Stimulated activated CD4-positive, alpha-beta T cell treated with anti-CD3 and anti-CD28 coated beads, Interleukin-4, amount 100 ng/mL, for 1 hour (primary cell): ENCODE measurements at places on chromosomes 2 and 18.

- DNase-seq = no peak
These were observed 3.7 kb downstream of the TNFRSF11A start for GRCh38 chr18:62328586-62329525.

DNA sequence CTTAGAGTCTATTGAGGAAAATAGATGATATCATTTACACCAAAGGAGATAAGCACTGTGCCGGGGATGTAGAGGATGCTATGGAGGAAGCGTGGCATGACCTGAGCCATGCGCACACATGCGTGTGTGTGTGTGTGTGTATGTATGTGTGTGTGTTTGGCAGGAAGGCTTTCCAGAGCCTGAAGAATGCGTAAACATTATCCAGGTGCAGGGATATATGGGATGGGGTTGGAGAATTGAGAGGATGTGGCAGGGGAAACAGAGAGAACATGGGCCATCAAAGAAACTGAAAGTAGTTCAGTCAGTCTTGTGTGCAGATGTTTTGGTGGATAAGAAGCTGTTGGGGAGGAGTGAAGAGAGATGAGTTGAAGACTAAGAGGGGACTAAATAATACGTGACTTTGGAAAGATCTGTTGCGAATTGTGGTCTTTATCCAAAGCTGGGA is 9.3 kb upstream of the STAT1 start:
- no peak for DNase-seq

DNA sequence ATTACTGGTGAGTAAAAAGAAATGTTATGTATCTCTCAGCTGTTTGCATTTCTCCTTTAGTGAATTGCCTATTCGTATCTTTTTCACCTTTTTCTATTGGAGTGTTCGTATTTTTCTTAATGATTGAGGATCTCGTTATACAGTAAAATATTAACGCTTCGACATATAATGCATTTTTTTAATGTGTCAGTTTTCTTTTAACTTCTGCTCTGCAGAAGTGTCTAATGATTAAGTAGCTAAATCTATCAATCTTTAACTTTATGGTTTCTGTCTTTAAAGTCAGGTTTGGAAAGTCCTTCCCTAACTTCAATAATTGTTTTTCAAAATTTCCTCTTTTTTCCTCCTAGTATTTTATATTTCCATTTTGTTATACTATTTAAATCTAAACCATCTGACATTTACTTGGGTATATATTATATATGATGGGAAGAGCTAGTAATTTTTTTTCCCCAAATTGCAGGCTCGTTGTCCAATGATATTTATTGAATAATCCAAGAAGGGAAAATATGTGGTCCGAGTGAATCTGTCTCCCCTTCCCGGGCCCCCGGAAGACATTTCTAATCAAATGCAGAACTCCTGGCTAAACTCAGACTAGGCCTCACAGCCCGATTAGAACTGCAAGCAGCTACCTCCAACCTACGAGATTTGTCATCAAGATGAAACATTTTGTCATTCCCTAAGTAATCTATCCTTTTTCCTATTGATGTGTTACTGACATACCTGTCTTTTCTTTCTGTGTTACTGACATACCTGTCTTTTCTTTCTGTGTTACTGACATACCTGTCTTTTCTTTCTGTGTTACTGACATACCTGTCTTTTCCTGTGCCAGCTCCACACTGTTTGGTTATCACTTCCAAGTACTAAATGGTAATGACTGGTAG is 17.2 kb downstream of the PCBP1 start:
- DNase-seq = peak; percentile 25

DNA sequence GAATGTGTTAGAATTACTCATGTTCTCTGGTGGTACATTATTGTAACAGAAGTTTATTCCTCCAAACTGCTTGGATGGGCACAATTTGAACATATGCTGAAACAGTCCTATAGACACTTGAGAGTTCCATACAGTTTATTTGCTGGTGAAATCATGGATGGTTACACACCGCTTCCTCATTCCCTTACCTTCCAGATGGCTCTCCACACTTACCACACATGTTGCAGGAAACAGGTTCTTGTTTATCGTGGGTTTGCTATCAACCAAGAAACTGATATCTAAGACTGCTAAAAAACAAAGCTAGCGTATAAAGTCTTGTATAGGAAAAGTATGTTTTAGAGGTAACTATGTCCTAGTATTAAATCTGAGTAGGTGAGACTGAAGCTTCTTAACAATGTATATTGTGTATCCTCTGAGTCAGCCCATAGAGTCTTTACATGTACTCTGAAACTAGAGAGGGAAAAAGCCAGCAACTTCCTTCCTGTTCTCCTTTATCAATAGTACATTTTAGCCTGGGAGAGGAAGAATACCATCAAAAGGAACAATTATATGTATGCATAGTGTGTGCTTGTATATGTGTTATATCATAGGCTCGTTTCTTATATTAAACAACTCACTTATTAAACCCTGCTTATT is 313.1 kb downstream of the PLCL1 start:
- DNase-seq = no peak

- no peak for DNase-seq
These were observed 131.8 kb downstream of the FAM210A start for GRCh38 chr18:13594551-13594950.

DNA sequence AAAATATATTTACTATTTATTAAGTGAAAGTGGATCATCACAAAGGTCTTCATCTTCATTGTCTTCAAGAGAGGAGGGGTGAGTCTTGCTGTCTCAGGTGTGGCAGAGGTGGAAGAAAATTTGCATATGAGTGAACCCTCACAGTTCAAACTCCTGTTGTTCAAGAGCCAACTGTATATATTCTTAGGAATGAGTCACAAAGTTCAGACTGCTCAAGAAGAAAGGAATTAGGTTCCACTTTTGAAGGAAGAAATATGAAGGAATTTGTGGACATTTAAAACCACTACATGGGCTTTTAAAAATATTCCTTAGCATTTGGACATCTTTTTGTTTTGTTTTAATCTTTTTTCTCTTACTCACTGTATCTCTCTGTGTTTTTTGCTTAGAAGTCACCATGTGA is 212.6 kb downstream of the INSIG2 start:
- no peak for DNase-seq

- DNase-seq = no peak
These were observed at the start of gene CAPN14 for GRCh38 chr2:31217465-31218200. Gene CAPN14, minus strand, starts transcription at chr2:31217515. Its CDS starts 12,068 bp downstream, at chr2:31205447.

GRCh38 chr2:119489232-119489952 is 34.9 kb downstream of the SCTR start:
- DNase-seq = no peak

- DNase-seq = no peak
These were observed 247.1 kb downstream of the MYCN start for GRCh38 chr2:16187482-16187817.

- peak; percentile 70 for DNase-seq
These were observed 573 bp downstream of the KDSR start for GRCh38 chr18:63366213-63367052.

- DNase-seq = no peak
These were observed 28.2 kb upstream of the ZEB2 start for GRCh38 chr2:144548088-144548487.

DNA sequence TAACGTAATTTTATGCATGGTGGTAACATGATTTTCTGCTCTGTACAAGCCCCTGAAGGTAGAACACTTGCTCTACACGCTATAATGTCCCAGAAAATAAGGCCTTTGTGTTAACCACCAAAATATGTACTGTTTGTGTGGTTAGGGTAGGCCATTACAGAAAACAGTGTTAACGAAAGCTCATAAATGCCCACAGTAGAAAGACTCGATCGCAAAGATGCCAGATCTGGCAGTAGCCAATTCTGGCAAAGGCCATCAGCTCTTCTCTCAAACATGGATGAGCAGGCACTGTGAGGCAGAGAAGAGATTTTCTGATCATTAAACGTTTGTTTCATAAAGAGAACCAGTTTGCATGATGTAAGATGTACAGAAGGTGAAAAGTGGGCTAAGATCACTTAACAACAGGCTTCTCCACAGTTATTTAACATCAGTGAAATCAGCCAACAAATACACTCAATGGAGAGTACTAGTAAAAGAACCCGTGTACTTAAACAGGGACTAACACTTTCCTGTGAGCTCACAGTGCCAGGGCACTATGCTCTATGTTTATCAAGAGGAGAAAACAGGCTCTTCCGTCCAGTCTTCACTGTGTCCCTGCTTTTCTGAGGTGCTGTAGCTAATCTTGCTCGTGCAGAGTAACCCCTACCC is 80.3 kb downstream of the SPRED2 start:
- DNase-seq = no peak

DNA sequence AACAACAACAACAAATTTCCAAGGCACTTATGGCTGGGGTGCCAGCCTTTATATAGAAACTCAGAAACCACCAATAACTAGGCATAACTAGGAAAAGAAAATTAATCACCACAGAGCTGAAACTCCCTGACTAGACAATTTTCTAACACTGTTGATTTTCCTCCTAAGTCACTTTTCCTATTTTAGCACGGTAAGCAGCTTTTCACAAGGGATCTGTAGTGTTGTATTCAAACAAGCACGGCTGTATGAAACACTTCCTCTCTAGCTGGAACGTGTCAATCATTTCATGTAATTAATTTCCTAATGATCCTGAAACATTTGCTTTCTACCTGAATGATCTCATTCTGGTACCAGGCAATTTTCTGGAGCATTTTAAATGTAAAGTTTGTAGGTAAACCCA is 645.0 kb downstream of the IRS1 start:
- DNase-seq = no peak

- DNase-seq = peak; percentile 37
These were observed 3.7 kb downstream of the NFATC1 start for GRCh38 chr18:79399275-79400081.

DNA sequence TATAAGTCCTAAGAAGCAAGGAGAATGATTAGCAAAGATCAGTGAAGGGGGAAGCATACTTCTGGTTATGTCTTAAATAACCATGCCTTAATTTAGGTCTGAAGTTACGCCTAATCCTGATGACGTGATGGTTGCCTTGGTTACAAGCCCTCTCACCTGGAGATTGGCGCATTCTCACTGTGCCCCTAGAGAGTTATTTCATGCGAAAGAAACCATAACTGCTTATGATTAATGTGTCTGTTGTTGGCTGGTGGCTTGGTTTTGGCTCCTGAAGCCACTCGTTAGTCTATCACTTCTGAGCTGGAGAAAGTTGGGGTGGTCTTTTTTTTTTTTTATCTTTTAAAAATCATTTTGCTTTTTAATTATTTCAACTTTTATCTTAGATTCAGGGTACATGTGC is 47.0 kb downstream of the TNFRSF11A start:
- no peak for DNase-seq

DNA sequence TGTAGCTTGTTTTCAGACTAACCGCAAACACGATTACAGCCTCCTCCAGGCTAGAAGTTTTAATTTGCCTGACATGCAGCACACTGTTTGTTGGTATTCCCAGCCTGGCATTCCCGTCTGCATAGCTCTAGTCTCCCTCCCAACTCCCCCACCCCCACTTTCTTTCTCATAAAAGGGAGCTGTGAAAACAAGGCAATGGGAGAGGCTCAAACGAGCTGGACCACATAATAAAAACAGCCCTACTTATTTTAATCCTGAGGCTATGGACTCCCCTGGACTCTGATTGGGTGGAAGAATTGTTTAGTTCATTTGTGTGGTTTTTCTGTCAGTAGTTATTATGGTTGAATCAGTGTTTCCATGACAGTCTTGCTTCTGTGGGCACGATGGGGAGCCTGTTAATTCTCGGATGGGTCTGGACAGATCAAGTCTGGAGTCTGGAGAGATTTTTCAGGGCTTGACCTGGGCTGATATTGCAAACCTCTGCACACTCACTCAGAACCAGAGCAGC is 1.2 kb downstream of the STON1 start:
- no peak for DNase-seq

GRCh38 chr2:39618736-39619135 is 47.0 kb upstream of the TMEM178A start:
- no peak for DNase-seq

GRCh38 chr2:120291401-120292311 is 39.0 kb downstream of the RALB start:
- no peak for DNase-seq

DNA sequence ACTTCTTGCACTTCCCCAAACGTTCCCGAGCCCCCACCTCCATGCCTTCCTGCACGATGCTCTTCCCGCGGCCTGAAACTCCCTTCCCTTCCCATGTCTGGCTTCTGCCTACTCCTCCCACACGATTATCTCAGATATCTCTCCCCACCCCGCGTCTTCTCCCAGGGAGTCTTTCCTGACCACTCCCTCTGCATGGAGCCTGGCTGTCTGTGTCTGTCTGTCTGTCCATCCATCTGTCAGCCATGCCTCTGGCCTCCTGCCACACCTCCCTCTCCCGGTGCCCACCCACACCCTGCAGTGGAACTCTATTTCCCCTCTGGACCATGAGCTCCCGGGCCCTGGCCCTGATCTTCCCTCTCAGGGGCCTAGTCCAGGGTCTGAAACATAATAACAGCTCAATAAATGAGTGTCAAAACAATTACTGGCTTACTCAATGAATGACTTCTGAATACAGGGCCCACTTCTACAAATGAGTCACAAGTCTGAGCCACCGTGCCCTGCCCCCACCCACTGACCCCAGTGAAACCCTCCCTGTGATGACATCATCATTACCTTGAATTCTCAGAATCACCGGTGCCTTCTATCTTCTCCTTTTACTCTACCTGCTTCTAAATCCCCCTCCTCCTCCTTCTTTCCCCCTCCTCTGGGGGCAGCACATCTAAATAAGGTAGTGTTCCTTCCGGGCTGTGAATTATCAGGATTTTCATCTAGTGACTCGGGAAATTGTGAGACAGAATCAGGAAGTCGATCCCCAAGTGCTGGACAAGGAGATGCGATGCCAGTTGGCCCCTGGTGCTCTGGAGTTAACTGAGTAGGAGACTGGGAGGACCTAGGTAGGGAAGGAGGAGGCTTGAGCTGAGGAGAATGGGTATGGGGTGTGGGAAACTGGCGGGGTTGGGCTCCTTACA is 46.1 kb upstream of the PLB1 start:
- DNase-seq = peak; percentile 88

GRCh38 chr2:208250388-208250787 is 4.5 kb downstream of the IDH1 start:
- DNase-seq = no peak
